ENCODE measurements at places on chromosomes 4 and X. TPM values are rescaled to one million over a fixed set of nuclear protein-coding genes. Genes with fewer than 3 reads are reported as not detected.

GRCh38 chr4:102687373-102687981, 73.3 kb downstream of the MANBA start:
- no peak for DNase-seq

Gene ATXN3L
- total RNA-seq = not detected

GRCh38 chr4:175369087-175369486, 443.0 kb downstream of the GPM6A start:
- DNase-seq = no peak

Gene SHROOM4
- total RNA-seq = 5.1 TPM

GRCh38 chr4:112759313-112759712, 122.4 kb downstream of the LARP7 start:
- DNase-seq = no peak

- no peak for DNase-seq
Measured at GRCh38 chr4:66911880-66912279, 633.4 kb downstream of the CENPC start.

Gene TXK
- total RNA-seq = 0.44 TPM

GRCh38 chrX:11864171-11864570, 106.1 kb downstream of the MSL3 start:
- DNase-seq = no peak

GRCh38 chr4:61245069-61245714, 45.1 kb downstream of the ADGRL3 start:
- no peak for DNase-seq

GRCh38 chr4:176792326-176793059, at the start of gene VEGFC:
VEGFC (minus strand) TSS chr4:176792922; CDS start chr4:176792311, 611 bp downstream.
- peak; percentile 61 for DNase-seq

DNA sequence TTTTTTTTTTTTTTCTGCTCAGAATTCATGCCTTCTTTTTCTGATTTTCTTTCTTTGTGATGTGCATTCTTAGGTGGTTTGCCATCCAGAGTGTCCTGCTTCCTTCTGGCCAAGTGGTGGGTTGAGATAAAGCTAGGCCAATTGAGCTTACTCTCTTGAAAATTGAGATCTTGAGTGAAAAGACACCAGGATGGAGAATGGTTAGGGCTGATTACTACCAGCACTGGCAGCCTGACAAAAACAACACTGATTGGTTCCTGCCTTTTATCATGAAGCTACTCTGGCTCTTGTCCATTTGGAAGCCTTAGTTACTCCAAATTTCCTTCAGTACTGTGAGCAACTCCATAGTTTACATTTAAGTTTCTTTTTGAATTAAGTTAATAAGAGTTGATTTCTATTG, 404.0 kb downstream of the PPARGC1A start:
- no peak for DNase-seq

GRCh38 chr4:6313216-6313615, 43.6 kb downstream of the WFS1 start:
- DNase-seq = no peak

GRCh38 chr4:186900984-186901383, 177.3 kb upstream of the FAT1 start:
- DNase-seq = no peak

DNA sequence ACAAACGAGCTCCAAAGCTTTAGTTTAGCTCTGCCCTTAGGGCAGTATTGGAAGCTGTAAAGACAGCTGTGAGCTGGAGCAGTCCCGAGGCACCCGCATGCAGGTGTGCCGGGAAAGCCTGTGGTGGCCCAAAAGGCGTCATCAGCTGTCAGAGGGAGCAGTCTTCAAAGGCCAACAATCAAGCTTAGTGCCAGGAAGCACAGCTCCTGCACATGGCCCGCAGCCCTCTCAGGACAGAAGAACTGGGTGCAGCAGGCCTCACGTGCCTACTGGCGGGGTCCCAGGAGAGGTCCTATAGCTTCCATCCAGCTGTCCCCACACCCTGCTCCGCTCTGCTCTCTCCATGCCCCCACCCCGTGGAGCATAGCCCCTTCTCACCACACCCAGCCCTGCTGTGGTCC, 92.2 kb upstream of the TRIM2 start:
- no peak for DNase-seq

DNA sequence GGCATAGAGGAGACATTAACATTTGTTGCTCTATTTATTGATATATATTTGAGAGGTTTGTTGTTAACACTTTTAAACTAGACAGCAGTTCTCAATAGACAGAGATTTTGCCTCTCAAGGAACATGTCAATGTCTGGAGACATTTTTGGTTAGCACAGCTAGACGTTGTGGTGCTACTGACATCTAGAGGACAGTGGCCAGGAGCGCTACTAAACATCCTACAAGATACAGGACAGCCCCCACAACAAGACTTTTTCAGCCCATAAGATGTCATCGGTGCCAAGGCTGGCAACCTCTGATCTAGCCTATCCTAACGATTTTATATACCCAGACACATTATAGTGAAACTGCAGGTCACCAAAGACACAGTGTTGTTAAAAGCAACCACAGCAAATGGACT, 18.4 kb upstream of the CTSO start:
- no peak for DNase-seq

DNA sequence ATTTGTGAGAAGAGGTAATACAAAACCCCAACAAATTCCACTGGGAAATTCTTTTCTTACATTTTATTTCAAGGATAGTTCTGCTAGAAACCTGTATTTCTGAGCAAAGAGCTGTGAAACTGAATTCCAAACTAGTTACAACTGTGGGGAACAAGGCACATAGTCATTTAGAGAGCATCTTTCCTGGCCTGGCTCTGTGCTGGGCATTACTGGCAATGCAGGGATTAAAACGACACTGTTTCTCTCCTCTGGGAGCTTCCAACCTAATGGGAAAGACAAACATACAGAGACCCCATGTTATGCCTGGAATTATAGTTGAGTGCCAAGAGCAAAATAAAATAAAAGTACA, 36.5 kb downstream of the SUPT20HL1 start:
- no peak for DNase-seq

Gene IL2
- total RNA-seq = not detected

- DNase-seq = no peak
Measured at GRCh38 chr4:69610484-69610883, 29.0 kb downstream of the UGT2A2 start.

GRCh38 chr4:184408684-184409081, 65.7 kb downstream of the IRF2 start:
- DNase-seq = no peak

Measured in psoas muscle (tissue), 8 donors.